ENCODE measurements at places on chromosomes 12 and 14.

- no peak for DNase-seq
Measured at GRCh38 chr14:82003426-82003825, 469.8 kb upstream of the SEL1L start.

- no peak for DNase-seq
Measured at GRCh38 chr12:11927286-11927935, 143.3 kb upstream of the BCL2L14 start.

DNA sequence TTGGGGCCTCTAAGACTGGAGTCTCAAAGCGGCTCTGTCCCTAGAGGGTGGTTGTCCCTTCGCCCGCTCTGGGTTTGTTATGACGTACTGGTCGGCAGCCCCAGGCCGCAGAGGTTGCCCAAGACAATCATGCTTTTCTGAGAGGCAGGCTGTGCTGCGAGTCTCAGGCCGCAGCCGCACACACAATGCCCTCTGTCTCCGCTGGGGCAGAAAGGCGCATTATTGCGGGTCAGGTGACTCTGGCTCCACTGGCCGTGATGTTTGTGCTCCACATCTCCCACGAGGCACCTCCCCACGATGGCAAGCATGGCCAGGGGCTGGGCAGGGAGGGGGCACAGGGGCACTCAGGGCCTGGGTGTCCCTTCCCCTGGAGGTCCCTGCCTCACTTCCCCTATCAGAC lies 21.0 kb upstream of the PLEKHG3 start:
- no peak for DNase-seq

GRCh38 chr12:39931857-39932256 lies 174.0 kb downstream of the SLC2A13 start:
- no peak for DNase-seq

DNA sequence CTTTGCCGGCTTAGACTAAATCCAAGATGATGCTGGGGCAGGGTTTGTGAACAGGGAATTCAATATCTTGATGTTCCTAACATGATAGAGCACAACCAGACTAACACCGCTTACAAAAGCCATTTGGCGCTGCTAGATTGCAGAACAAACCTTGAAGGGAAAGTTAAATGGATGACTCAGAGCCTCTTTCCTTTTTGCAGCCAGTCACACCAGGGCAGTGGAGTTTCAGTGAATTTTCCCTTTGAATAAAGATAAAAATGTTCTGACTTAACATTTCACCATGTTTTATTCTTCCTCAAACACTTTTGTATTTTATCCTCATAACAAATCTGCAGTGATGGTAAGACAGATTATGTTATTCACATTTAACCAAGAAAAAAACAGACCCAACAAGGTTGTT lies 47.3 kb downstream of the PDE6H start:
- no peak for DNase-seq

DNA sequence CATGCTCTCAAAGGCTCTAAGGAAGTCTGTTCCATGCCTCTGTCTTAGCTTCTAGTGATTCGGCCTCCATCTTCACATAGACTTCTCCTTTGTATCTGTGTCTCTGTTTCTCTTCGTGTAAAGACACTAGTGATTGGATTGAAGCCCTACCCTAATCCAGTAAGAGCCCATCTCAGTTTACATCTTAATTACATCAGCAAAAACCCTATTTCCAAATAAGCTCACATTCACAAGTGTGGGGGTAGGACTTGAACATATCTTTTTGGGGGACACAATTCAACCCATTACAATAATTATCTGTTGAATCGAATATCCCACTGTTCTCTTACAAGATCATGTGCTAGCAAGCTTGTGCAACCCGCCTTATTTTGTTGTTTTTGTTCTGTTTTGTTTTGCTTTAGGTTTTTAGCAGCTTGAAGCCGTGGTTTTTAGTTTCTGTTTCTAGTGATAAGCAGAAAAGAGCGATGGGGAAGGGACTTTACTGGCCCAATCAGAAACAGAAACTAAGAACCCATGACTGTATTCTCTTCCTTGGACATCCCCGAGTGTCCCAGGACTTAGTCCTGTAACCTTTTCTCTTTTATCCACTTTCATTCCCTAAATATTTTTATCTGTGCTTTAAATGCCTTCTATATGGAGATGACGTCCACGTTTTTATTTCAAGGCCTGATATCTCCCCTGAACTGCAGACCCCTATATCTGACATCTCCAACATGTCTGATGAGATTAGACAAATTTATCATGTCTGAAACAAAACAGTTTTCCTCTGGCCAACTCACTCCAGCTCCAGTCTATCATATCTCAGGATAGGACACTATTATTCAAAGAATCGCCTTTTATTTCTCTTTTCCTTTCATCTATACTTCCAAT lies 353.0 kb downstream of the CCDC91 start:
- peak; percentile 36 for DNase-seq

DNA sequence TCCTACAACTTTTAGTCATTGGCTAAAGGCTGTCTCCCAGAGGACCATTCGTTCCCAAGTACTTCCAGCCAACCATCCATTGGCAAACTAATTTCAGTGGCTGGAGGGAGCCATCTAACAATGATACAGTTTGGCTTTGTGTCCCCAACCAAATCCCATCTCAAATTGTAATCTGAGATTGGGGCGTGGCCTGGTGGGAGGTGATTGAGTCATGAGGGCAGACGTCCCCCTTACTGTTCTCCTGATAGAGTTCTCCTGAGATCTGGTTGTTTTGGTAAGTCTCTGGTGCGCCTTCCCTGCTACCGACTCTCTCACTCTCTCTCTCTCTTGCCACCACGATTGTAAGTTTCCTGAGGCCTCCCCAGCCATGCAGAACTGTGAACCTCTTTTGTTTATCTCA lies 99.7 kb upstream of the FUT8 start:
- DNase-seq: no peak

DNA sequence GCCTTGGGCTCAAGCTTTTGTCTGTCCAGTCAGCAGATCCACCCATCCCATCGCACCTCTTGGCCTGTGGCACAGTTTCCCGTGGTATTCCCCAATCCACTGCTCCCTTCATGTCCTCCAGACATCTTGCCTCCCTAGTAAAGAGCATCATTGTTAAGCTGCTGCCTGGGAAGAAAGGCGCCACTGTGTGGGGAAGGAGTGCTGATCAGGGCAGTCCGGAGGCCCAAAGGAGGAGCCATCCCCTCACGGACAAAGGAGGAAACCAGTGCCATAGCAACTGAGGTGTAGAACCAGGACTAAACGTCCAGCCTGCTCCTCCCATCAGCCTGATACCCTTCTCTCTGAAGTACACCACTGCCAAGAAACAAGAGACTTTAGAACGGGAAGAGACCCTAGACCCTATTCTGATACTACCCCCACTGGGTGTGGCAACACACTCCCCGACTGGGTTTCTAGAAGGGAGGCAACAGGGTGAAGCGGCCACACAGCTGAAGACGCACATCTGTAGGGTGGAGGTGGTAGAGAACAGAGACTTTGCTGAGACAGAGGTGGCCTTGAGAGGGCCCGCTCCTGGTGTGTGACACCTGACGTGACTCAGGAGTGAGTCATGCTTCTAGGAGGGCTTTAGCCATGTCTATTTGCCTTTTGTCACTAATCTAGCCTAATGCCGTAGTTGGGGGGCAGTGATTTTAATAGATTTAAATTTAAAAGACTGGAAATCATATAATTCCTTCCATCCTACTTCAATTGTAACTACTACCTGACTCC lies 185.0 kb downstream of the DPF3 start:
- no peak for DNase-seq

DNA sequence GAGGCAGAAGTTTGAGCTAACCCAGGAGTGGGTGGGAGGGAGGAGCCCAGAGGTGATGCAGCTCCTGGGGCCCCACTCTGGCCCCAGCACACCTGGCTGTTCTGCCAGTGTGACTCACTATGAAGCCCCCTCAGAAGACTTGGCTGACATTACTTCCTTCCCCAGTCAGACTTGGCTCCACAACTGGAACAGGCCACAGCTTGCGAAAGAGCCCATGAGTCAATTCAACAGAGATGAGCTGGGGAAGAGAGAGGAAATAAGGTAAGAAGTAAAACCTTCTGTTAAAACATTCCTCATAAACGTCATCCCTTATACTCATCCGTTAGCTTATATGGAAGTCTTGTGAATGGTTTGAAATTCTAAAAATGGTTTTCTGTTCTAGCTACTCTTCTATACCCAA lies 245.9 kb downstream of the ADAMTS20 start:
- DNase-seq: no peak

DNA sequence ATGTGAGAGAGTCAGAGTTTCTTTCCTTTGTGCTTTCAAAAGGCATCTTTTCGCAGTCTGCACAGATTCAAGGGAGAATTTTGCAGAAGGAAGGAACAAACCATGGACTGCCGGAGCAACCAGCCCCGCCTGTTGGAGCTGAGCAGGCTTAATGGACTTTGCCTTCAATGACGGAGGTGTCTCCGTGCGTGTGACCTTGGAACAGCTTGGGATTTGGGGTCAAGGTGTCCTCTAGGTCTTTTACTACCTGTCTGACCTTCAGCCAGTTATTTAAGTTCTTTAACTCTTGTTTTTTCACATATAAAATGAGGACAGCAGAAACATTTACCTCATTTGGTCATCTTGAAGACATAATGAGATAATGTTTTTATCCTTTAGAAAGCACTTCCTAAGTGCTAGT lies 4.1 kb downstream of the FGF23 start:
- DNase-seq: no peak

- DNase-seq: no peak
Measured at GRCh38 chr14:34436960-34437728, 24.9 kb downstream of the SPTSSA start.

- no peak for DNase-seq
Measured at GRCh38 chr12:3551976-3552725, 61.1 kb downstream of the PRMT8 start.

GRCh38 chr14:95316821-95317220 lies 2.9 kb downstream of the CLMN start:
- no peak for DNase-seq

DNA sequence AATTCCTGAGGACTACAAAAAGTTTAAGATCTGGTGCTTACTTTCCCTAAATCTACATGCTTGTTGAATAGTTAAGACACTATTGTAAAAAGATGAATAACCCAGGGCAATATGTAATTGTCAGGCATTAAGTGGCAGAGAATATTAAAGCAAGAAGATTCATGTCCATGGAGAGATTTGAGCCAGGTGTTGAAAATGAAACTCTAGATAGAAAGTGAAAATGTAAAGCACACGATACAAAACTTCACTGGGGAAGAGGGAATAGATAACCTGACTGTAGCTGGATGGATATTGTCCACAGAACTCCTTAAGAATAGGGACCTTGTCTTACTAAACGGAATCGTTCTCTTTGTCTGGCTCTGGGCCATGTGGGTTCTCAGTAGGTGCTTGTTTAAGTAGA lies 5.0 kb downstream of the CAND1 start:
- no peak for DNase-seq

DNA sequence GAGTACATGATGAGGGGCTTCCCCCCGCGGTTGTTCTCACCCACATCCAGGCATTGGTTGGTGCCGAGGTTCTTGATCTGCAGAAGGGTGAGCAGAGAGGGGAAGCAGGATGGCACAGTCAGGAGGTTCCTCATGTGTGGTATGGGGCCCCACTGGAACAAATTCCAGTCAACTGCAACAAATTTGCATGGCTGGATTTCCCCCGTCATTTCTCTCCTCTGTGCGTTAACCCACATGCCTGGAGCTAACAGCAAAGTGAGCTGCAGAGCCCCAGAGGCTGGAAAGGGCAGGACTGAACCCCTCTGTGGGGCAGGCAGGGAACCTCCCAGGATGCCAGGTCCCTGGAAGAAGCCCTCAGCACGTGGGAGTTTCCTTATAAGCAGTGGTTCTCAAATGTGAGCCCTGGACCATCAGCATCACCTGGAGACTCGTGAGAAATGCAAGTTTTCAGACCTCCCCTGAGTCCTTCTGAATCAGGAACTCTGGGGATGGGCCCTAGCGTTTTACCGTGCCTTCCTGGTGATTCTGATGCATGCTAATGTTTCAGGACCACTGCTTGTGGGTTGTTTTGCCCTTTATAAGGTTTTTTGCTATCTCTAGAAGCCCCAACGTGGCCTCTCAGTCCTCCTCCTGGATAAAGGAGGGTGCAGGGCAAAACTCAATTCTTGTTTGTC lies 11.0 kb upstream of the CELA1 start:
- peak; percentile 21 for DNase-seq

DNA sequence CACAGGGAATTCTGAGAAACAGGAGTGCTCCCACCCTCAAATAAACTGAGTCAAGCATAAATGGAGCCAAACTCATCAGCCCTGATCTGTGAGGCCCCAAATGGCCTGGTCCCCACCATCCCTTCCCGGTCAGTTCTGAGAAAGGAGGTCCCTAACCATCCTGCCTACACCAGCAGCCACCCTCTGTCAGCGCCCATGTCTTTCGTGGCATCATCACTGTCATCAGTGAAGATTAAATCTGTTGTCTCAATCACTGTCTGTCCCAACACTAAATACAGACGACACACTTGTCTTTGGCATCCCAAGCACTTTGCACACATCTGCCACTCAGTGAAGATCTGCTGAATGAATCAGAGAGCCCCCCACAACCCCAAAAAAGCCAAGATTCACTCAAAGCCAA lies 22.4 kb downstream of the VPS37B start:
- DNase-seq: no peak

- no peak for DNase-seq
Measured at GRCh38 chr12:31958569-31959160, 550 bp upstream of the RESF1 start.

DNA sequence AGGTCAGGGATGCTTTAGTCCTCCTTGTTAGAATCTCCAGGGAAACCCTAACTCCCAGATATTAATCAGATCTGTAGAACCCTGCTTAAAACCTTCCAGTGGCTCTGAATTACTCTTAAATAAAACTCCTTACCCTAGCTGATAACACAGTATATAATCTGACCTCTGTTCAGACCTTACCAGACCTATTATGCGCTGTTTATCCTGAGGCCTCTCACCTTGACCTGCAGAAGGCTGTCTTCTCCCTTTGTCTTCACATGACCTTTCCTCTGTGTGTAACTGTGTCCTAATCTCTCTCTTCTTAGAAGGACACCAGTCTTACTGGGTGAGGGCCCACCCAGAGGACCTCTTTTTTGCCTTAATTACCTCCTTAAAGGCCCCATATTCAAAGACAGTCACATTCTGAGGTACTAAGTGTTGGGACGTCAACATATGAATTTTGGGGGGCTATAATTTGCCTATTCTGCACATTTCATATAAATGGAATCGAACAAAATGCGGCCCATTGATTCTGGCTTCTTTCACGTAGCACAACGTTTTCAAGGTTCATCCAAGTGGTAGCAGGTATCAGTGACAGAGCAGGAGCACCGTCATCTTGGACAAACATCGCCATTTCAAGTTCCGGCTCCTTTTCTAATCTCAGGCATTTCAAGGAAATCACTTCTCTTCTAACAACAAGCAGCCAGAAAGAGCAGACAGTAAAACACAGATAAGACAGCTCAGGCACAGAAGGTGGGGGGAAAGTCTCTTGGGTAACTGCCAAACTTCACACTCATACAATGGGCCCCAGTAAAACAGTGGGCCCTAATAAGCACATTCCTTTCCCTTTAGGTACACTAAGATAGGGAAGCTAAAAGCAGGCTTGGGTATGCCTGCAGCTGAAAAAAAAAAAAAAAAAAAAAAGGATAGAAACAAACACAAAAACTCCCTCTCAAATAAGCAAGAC lies 200.2 kb upstream of the NUDT4 start:
- DNase-seq: no peak

GRCh38 chr14:77063571-77064171 lies 34.4 kb upstream of the CIPC start:
- no peak for DNase-seq

GRCh38 chr12:87988534-87988933 lies 40.7 kb downstream of the C12orf50 start:
- no peak for DNase-seq

All from activated CD4-positive, alpha-beta T cell treated with anti-CD3 and anti-CD28 coated beads, Interleukin-10, Interleukin-2, amounts not matched to agents 100 ng/mL and 50 ng/mL, durations not matched to agents 16 hours and 8 hours (primary cell).